ENCODE measurements at places on chromosomes 6 and 20. TPM values are rescaled to one million over a fixed set of nuclear protein-coding genes. Genes with fewer than 3 reads are reported as not detected.

DNA sequence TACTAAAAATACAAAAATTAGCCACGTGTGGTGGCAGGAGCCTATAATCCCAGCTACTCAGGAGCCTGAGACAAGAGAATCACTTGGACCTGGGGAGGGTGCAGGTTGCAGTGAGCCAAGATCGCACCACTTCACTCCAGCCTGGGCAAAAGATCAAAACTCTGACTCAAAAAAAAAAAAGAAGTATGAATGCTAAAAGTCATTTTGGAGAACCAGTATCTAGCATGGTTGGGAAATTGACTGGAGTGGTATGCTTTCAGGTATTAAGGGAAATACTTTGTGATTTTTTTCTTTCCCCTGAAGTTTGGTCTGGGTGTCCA, 30.1 kb downstream of the PCMT1 start:
- DNase-seq: no peak

DNA sequence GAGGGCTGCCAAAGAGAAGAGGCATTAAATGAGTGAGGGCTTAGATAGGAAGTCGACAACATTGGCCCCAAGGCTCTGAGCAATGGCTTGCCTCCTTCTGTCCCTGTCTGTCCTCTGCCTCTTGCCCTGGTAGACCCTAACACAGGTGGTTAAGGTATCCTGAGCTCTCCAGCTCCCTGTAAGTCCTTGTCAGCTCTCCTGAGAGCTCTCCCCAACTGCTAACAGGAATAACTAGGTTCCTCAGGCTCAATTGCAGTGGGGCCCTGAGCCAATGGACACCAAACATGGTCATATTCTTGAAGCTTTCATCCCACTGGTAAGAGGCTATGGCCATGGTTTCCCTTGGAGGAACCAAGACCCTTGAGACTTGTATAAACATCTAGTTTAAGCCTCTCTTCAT, 5.0 kb upstream of the CPNE1 start:
- DNase-seq: no peak

- no peak for DNase-seq
These were observed 140.2 kb upstream of the PHACTR1 start for GRCh38 chr6:12576389-12576788.

- no peak for DNase-seq
These were observed 100.1 kb downstream of the SMLR1 start for GRCh38 chr6:130927305-130927704.

DNA sequence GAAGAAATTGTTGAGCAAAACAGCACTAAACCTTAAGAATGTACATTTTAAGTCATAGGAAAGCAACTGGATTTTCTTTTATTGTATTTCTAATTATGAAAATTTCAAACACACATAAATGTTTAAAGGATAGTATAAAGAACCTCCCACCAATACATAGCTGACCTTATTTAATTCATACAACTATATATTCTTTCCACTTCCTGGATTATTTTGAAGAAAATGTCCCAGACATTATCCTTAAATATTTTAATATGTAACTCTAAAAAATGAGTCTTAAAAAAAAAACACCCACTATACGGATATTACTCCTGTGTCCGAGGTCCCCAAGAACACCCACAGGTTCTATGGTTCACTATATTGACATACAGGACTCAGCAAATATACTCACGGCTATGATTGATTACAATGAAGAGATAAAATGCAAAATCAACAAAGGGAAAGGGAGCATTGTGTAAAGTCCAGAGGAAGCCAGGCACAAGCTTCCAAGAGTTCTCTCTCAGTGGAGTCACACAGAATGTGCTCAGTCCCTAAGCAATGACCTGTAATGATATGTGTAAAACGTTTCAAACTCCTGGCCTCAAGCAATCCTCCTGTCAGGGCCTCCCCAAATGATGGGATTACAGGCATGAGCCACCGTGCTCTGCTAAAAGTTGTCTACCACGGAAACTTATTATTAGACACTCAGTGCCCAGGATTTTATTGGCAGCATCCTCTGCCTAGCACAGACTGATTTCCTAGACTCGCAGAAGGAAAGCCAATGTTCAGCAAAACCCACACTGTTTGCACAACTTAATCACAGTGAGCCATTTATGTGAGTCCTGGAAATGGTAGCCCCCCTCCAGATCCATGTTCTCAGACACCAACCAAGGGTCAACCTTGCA, 23.2 kb downstream of the GLYATL3 start:
- no peak for DNase-seq

DNA sequence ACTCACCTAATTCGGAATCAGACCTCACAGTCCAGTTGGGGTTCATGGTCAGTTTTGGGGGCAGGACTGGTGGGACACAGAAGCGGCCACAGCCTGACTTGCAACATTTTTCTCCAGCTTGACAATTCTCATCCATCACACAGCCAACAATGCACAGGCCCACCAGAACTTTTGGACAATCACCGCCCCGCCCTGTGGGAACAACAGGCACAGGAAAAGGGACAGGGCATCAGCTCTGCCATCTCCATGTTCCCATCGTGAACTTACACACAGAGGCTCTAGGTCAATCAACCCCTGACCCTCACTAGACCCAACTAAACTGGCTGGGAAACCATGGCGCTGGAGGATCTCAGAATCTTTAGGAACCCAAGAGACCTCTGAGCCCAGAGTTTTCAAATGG, 16.3 kb downstream of the WFDC3 start:
- DNase-seq: no peak

- no peak for DNase-seq
These were observed 33.2 kb upstream of the TRAM2 start for GRCh38 chr6:52610011-52610410.

DNA sequence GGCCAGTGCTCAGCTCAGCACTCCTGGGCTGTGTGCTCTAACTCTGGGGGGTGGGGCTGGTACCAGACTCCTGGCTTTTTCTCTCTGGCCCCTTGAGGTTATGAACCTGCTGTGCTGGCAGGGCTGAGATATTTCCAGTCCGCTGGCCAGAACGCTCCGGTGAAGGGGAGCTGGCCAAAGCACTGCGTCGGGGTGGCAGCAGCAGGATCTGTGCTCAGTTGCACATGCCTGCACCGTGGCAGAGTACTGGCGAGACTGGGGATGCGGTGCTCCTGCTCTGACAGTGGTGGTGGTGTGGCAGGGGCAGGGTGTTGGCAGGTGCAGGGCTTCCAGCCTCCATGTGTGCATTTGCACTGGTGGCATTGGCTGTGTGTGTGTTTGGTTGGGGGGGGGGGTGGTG, 374.4 kb downstream of the PHF3 start:
- no peak for DNase-seq

GRCh38 chr20:21053002-21053762, 53.0 kb downstream of the LINC00237 start:
- DNase-seq: no peak

GRCh38 chr20:9555781-9556180, 41.4 kb downstream of the LAMP5 start:
- DNase-seq: no peak

GRCh38 chr6:104862456-104862855, 2.7 kb upstream of the HACE1 start:
- no peak for DNase-seq

DNA sequence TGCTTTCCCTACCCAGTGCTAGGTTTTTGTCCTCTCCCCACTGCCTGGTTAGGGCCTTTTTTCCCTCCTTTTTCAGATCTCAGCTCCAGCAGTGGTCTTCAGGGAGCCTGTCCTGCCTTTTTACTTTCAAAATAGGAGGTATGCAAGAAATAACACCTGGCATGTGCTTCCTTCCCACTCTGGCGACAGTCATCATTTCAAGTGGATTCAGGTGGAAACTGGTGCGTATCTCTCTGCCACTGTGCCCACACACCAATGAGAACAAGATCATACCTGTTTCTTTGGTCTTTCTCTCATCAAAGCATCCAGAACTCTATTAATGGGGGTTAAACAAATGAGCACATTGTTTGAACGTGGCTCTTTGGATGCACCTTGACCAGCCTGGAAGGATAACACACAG, 95.7 kb upstream of the GGTLC1 start:
- no peak for DNase-seq

DNA sequence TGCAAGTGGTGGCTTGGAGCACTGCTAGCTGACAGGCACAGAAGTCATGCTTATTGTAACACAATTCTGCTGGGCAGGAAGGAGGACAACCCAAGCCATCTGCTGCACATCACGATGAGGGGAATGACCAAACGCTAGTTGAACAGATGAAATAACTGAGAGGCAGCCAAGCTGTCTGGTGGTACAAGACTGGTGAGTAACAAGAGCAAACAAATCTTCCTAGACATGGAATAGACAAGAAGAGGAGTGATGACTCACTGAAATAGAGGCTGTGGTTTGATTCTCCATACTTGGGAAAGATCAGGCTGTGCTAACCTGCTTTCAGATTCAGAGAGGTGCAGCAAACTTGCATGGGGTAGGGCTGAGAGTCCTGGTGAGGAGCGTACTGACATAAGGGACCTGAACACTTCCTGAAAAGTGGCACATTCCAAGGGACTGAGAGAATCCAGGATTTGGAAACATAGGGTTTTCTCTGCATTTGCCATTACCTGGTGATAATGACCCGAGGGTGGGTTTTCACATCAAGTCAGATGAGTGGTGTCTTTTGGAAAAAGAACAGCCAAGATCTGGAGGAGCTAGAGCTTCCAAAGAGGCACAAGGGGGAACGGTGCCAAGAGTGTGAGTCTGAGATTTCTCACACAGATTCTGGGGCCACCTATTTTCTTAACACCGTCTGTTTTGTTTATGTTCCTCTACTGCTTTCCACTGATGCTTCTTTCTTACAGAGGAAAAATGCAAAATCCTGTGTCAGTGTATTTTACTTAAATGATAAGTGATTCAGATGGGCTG, 60.0 kb downstream of the PRL start:
- no peak for DNase-seq

DNA sequence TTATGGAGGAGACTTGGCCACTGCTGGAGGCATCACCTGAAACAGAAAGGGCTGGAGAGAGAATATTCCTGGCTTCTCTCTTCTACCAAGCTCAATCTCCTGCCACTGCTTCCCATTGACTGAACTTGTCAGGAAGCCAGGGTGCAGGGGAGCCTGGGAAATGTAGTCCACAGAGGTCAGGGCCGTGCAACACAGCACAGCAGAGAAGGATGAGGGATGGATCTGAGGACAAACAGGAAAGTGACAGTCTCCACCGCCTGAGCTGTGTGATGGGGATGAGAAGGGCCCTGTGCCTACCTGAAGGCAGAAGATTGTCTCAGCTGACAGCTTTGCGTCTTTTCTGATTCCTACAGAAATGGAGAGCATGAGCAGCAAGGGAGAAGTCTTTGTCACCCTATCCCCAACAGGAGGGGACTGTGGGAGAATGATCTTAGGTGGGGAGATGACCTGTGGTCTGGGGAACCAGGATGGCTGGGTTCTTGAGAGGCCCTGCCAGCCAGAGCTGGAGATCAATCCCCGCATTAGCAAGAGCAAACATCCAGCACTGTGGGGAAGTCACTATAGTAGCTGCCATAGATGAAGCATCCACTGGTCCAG, 114.2 kb downstream of the SNX5 start:
- no peak for DNase-seq

DNA sequence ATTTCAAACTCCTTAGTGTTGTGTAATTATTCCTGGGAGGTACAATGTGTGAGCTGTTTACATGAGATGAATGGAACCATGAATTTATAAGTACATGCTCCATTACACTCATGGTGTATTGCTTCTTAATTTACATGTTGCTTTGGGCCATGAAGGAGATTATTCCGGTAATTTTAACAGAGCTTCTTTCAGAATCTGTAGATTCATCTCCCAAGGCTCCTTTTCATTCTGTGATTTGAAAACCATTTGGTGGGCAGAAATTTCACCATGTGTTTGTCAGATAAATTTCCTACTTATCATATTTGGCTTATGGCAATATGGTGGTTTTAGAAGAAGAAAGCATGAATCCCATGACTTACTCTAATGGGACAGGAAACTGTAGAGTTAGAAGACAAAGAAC, 421.6 kb upstream of the EYS start:
- DNase-seq: no peak

The OLIG3 gene
- total RNA-seq: not detected

The SLC22A1 gene
- 0.53 TPM for total RNA-seq

The CUTA gene
- total RNA-seq: 62.5 TPM

Data from urinary bladder (tissue), 4 donors.